ENCODE measurements at places on chromosomes 2 and 18.

GRCh38 chr2:239600650-239601049, 199.8 kb upstream of the HDAC4 start:
- no peak for DNase-seq

GRCh38 chr2:140698636-140699035, 1432.2 kb downstream of the LRP1B start:
- no peak for DNase-seq

GRCh38 chr18:75063615-75064512, 145.1 kb downstream of the PTGR3 start:
- DNase-seq: no peak

GRCh38 chr2:13009027-13009642, 292.4 kb downstream of the TRIB2 start:
- DNase-seq: no peak

- DNase-seq: no peak
Measured at GRCh38 chr2:12047761-12048160, 301.3 kb downstream of the LPIN1 start.

GRCh38 chr2:186518945-186519344, 32.9 kb downstream of the ZC3H15 start:
- DNase-seq: no peak

- no peak for DNase-seq
Measured at GRCh38 chr18:51051105-51051712, 21.2 kb downstream of the SMAD4 start.

- DNase-seq: no peak
Measured at GRCh38 chr2:177818412-177818811, 254.2 kb downstream of the PDE11A start.

DNA sequence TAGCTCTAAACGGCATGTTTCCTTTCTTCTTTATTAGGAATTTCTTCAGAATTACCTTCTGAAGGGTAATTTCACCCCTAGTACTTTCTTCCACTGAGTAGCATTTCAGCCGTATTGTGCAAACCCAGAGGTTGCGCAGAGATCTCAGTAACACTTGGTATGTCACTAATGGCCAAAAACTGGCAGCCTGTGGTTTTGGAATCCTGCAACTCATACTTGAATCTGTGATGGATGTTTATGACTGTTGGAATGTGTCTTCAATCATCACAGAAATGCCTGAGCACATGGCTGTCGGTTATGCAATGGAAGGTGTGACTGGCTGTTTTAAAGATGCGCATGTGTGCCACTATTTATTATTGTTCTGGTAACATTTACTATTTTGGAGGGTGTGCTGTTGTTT, 100.0 kb downstream of the COLEC12 start:
- no peak for DNase-seq

GRCh38 chr2:25259737-25260124, 82.0 kb downstream of the DNMT3A start:
- no peak for DNase-seq

DNA sequence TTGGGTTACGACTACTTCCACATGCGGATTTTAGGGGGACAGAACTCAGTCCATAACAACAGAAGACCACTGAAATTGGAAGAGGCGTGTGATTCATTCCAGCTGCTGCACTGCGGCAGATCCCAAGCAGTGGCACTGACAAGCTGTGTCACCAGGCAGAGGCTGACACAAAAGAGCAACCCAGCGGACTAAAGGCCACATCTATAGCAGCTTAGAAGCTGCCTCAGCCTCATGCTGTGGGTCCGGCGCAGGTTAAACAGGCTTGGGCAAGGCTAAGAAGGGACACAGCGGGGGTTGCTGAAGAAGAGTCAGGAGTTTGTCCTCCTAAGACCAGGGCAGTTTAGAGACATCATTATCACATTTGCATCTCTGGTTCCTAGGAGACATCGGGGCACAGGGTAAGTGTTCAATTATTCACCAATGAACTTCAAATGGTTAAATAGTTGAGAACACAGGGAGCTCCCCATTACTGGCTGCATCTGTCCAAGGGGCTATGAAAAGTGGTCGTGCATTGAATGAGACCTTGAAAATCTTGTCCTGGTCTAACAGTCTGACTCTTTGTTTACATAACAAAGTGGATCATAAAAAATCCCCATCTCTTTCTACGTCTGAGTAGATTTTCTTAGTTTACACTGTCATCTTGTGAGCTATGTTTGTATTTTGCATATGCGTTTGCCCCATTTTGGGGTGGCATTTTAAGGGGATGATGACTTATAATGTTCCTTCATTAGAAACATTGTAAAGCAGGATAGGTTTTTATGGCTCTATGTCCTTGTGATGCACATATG, 162.3 kb upstream of the TRIB2 start:
- DNase-seq: no peak

- DNase-seq: no peak
Measured at GRCh38 chr2:232981767-232982360, 31.2 kb downstream of the NGEF start.

- DNase-seq: no peak
Measured at GRCh38 chr2:233056961-233057605, 3.1 kb upstream of the INPP5D start.

DNA sequence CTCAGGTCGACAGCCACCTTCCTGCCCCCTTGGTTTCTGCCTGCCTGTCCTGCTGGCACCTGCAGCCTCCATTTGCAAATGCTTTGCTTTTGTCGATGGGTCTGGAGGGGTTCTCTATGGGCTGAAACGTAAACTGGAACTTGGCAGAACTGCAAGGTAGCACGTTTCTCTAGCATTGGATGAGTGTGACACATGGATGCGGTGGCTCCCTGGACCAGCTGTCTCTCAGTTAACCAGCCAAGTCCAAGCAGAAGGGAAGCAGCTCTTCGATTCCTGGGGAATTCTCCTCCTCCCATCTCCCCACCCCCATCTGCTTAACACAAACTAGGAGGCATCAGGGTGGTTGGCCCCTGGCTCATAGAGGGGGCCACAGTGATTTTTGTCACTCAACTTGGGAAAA, 57.3 kb downstream of the ITGB1BP1 start:
- no peak for DNase-seq

Data from activated CD8-positive, alpha-beta memory T cell treated with anti-CD3 and anti-CD28 coated beads for 1 hour (primary cell).